Activated naive CD8-positive, alpha-beta T cell treated with anti-CD3 and anti-CD28 coated beads, Interleukin-2, amount 50 U/mL, for 24 hours (primary cell): ENCODE measurements at places on chromosomes 5 and 9.

DNA sequence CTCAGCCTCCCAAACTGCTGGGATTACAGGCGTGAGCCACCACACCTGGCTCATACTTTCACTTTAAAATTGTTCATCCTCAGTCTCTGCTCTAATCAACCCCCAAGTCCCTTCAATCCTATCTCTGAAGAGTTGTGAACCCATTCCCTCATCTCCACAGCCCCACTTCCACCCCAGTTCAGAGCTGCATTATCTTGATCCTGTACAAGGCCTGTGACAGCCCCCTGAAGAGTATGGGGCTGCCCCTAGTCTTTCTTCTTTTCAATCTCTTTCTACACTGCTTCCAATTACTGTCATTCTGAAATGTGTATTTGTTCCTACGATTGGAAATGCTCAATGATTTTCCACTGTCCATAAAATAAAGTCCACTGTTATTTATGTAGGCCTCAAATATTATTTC lies 588.3 kb downstream of the RAB3C start:
- no peaks in the 10 kb centered on the region for H3K36me3 ChIP-seq
- peaks cover 4% of the 10 kb centered on the region for H3K4me1 ChIP-seq
- H3K27ac ChIP-seq: no peak overlapping the region
- no peaks in the 10 kb centered on the region for H3K27me3 ChIP-seq

DNA sequence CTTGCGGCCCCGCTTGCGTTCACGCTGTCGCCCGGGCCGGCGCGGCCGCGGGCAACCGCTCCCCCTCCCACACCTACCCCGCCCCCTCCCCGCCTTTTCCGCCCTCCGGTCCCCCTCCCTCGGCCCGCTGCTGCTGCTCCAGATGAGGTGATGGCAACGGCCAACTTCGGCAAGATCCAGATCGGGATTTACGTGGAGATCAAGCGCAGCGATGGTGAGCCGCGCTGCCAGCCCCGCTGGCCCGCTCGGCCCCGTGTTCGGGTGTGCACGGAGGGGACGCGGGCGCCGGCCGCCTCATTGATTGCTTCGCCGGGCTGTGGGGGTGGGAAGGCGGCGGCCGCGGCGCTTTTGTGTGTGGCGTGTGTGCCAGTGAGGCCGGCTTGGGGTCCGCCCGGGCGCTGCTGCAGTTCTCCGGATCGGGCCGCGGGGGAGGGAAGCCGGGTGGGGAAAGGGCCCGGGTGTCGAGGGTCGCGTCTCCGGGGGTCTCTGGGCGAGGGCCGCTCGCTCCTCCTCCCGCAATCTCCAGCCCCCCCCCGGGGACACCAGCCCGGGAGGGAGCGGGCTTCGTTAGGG lies 403 bp downstream of the KIF2A start:
- H3K36me3 ChIP-seq: peaks cover 33% of the 10 kb centered on the region
- peak overlapping the region; percentile 96 for H3K4me3 ChIP-seq
- peak; percentile 64 for DNase-seq
- no peaks in the 10 kb centered on the region for H3K27me3 ChIP-seq
- peaks cover 70% of the 10 kb centered on the region for H3K4me1 ChIP-seq
- H3K27ac ChIP-seq: peak overlapping the region; percentile 94

DNA sequence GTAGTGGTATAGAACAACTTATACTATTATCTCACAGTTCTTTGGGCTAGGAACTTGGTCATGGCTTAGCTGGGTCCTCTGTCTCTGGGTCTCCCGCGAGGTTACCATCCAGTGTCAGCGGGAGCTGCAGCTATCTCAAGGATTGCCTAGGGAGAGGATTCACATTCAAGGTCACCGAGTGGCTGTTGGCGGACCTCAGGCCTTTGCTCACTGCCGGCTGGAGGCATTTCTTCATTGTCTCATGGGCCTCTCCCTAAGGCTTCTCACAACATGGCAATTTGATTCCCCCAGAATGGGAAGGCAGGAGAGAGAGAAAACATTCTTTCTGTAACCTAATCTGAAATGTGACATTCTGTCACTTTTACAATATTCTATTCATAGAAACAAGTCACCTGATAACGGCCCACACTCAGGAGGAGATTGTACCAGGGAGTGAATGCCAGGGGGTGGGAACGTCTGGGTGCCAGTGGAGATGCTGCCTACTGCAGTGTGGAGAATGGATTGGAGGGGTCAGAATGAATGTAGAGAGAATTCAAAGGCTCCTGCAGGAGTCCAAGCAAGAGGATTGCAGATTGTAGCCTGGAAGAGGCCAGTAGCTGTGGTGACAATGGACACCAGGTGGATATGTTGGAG lies 29.5 kb upstream of the ANKRD18A start:
- no peak overlapping the region for H3K27ac ChIP-seq
- DNase-seq: no peak
- H3K4me3 ChIP-seq: no peak overlapping the region
- H3K4me1 ChIP-seq: no peaks in the 10 kb centered on the region

DNA sequence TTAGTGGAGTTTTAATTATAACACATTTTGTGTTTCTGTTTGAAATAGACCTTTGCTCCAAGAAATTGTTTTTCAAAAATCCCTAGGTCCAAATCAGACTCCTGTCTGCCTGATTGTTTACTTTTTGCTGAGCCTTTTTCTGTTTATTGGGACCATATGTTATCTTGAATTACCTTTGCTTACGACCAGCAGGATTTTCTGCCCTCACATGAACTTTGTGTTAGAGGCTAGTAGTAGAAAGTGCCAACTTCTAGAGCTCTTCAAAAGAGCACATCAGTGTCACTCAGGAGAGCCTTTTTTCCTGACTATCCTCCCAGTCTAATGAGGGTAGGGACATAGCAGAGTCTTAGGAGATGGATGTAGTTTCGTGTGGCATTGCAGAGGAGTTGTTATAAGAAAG lies 10.2 kb downstream of the RECK start:
- H3K27ac ChIP-seq: no peak overlapping the region
- H3K27me3 ChIP-seq: no peaks in the 10 kb centered on the region
- H3K36me3 ChIP-seq: no peaks in the 10 kb centered on the region
- peaks cover 25% of the 10 kb centered on the region for H3K4me1 ChIP-seq

- no peak for DNase-seq
- no peak overlapping the region for H3K4me3 ChIP-seq
- H3K27ac ChIP-seq: no peak overlapping the region
- H3K4me1 ChIP-seq: peaks cover 5% of the 10 kb centered on the region
- no peaks in the 10 kb centered on the region for H3K36me3 ChIP-seq
- no peaks in the 10 kb centered on the region for H3K27me3 ChIP-seq
These were observed 411.7 kb downstream of the DMRT2 start for GRCh38 chr9:1461812-1462211.

- H3K4me3 ChIP-seq: peak overlapping the region; percentile 74
- no peak for DNase-seq
- H3K27me3 ChIP-seq: no peaks in the 10 kb centered on the region
- peaks cover 23% of the 10 kb centered on the region for H3K4me1 ChIP-seq
- peak overlapping the region; percentile 31 for H3K27ac ChIP-seq
These were observed 44.9 kb upstream of the STXBP1 start for GRCh38 chr9:127567035-127567729.

- no peak overlapping the region for H3K27ac ChIP-seq
- no peaks in the 10 kb centered on the region for H3K4me1 ChIP-seq
- H3K4me3 ChIP-seq: no peak overlapping the region
- no peak for DNase-seq
- H3K27me3 ChIP-seq: peaks cover 9% of the 10 kb centered on the region
These were observed 148.3 kb downstream of the CMYA5 start for GRCh38 chr5:79837761-79838551.

DNA sequence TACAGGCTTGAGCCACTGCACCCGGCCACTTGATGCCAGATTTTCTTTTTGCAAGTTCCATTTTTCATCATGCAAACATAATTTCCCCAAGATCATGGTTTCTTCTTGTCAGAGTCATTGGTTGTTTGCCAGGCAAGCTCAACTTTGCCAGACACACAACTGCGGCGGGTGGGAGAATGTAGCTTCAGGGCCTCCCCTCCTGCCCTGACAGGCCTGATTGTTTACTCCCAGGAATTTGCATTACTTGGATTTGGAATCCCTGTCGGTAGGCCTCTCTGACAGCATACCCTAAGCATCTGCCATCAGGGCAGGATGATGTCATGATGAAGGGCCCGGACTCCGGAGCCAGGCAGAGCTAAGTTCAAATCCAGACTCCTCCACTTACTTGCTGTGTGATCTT lies 15.1 kb downstream of the RPS14 start:
- no peak overlapping the region for H3K27ac ChIP-seq
- no peak overlapping the region for H3K4me3 ChIP-seq
- H3K36me3 ChIP-seq: no peaks in the 10 kb centered on the region
- DNase-seq: no peak

DNA sequence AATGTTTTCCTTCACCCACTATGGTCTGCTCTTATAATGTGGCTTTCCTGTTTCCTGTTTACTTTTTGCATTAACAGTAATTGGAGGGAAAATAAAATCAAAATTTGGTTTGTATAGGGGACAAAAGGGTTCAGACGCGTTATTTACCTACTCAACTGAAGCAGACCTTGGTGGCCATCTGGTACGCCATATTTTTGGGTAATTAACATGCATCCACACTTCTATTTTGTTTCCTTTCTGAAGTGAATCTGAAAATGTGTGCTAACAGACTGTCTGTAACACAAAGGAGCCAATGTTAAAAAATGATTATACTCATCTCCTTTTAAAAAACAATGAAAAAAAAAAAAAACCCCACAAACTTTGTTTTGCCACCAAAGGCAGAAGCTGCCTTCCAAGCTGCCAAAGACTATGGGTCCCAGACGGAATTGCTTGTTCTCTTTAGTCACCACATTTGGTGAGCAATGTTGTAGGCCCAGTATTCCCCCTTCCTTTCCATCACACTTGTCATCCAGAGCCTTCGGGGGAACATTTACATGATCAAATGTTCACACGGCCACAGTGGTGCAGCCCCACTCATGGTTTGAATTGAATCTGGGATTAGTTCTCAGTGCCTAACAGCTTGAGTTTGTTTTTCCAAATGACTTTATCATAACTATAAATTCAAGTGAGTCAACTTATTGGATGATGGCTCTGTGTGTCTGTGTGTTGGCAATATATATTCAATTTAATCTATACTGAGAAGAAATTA lies 323.7 kb upstream of the CD180 start:
- H3K4me3 ChIP-seq: no peak overlapping the region
- H3K27me3 ChIP-seq: no peaks in the 10 kb centered on the region
- no peak for DNase-seq
